Stomach (tissue), 19 donors: ENCODE measurements at places on chromosomes 3 and 15.

- no peak for DNase-seq
Observed at GRCh38 chr3:151900884-151901643, 27.6 kb downstream of the SUCNR1 start.

- DNase-seq = no peak
Observed at GRCh38 chr15:101020451-101020850, 101.3 kb downstream of the LRRK1 start.

DNA sequence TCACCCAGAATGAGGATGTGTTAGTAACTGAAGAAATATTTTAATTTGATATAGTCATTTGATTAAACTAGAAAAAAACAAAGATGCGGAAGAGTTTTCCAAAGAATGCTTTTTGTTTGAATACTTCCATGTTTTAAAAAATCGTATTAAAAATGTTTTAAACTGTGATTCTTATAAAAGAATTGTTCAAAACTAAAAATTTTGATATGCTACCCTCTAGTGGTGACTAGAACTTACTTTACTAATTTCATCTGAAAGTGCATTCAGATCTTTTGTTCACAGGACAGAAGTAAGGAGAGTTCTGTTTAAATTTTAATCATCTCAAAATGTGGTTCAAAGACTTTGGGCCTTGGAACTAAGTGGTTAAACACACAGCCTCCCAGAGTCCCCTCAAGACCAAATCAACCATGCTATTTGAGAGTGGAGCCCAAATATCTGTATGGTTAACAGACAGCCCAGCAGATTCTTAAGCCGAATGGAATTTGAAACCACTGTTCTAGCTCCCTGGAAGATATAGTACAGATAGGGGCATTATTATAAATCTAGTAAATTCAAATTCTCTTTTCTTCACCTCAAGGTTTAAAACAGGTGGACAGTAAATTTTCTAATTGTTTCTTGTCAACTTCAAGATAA, 45.2 kb upstream of the SYNPR start:
- DNase-seq = no peak

DNA sequence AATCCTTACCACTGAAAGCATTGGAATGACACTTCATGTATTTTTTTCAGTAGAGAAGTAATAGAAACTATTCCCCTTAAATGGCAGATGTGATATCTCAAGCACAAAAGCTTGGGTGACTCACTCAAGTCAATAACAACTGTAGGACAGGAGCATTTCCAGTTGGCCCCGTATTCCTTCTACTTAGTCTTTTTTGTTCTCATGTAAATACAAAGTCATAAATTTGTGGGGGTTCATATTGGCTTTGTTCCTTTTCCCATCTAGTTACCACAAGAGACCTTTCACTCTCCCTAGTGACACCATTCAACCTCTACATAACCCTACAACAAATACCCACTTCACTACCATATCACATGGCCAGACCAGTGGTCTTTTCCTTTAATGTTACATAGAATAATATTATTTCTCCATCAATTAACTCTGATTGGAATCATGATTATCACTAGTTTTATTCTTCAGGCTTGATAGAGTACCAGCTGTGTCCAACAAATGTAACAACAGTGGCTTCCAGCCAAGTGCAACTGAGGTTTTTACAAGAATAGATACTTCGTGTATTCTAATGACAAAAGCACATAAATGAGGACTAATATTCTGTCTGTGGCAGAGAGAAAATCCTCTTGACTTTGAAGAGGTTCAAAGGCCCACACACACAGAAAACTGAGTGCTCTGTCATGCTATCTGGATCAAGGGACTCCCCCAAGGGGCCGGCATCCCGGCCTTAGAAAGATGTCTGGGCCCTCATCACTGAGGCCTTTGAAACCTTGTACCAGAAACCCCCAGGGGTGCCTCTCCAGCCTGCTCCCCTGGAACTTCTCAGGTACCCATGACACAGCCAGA, 94.0 kb upstream of the THBS1 start:
- DNase-seq = no peak

DNA sequence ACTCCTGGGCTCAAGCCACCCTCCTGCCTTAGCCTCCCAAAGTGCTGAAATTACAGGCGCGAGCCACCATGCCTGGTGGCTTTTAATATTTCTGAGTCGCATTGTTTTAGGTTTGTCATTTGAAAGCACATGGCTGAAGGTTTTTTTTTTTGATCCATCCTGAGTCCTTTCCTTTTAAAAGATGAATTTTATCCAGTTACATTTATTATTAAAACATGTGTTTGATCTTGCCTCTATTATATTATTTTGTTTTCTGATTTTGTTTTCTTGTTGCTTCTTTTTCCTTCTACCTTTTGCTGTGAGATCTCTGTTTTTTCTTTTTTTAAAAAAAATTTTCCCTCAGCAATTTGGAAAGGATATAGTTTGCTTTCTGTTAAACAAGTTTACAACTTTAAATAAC, 76.4 kb downstream of the SCN5A start:
- no peak for DNase-seq

GRCh38 chr15:50345298-50345697, 9.7 kb downstream of the GABPB1 start:
- DNase-seq = no peak

- peak; percentile 45 for DNase-seq
Observed at GRCh38 chr3:129439226-129439816, 427 bp downstream of the MBD4 start.

GRCh38 chr3:144033863-144034262, 62.2 kb downstream of the DIPK2A start:
- no peak for DNase-seq

DNA sequence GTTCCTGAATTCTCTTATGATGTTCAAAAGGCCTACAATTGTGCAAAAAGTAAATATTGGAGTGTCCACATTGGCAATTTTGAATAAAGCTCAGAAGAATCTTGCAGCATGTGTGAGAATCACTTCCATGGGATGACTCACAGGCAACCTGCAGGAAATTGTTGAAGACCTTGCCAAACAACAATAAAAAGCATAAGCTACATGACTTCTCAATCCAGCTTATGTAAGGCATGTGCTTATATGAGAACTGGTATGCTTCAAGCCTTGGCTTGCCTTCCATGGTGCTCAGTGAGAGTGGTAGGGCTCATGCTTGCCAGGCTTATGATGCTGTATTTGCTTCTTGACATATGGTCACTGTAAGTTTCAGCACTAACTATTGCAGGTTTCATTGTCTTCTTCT, 18.4 kb upstream of the BCHE start:
- DNase-seq = no peak

- no peak for DNase-seq
Observed at GRCh38 chr15:92453607-92454006, 59.9 kb downstream of the ST8SIA2 start.

DNA sequence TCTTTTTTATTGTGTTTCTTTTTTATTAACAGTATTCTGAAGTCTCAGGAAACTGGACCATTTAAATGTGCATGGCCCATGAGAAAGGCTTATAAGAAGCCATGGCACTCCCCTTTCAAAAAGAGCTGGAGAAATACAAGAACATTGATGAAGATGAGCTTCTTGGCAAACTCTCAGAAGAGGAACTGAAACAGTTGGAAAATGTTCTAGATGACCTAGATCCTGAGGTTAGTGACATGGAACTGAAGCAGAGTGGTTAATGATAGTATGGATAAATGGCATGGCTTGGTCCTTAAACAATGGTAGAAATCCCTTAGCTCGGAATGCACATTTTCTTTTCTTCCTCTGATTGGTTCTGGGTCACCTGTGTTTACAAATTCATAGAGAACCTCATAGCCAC, 14.9 kb downstream of the TMOD2 start:
- no peak for DNase-seq

DNA sequence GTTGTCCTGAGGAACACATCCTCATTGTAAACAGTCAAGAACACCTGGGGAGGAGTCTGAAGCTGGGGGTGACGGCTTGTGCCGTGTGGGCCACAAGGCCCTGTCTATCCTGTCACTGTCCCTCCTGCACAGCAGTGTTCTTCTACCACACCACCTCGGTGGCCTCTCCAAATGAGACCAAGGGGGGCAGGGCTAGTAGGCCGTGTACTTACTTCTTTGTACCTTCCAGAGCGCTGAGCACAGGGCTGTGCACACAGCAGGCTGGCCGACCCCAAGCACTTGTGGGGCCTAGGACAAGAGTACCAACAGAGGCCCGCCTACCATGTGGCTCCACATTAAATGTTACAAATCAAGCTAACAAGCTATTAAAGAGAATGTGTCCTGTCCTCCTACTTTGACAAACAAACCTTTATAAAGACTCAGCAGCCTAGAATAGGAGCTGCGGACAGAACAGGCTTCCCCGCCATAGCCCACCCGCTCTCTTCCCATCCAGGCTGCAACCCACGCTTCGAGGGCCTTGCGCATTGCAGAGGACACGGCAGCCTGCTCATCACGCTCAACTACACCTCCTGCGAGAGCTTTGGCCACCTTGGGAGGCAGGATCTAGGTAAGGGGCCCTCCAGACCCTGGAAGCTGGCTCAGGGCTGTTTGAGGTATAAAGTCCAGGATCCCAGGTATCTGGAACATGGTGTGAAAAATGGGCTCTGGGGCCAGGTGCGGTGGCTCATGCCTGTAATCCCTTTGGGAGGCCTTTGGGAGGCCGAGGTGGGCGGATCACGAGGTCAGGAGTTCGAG, 30.5 kb downstream of the MELTF start:
- DNase-seq = no peak

DNA sequence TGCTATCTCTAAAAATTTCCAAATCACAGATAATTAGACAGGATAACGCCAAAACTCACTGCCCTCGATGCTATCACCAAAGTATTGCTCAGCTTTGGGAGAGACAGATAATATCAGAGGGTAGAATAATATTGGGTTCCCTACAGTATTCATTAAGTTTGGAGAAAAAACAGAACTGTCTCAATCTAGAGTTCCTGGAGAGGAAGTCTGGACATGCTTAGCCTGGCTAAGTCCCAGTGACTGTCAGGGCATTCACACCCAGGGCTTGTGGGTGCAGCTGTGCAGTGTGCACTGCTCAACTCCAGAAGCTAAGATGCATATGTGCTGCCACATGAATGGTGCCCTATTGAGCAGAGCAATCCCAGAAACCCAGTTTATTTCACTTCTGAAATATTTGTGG, 459.6 kb upstream of the DPH6 start:
- DNase-seq = no peak

DNA sequence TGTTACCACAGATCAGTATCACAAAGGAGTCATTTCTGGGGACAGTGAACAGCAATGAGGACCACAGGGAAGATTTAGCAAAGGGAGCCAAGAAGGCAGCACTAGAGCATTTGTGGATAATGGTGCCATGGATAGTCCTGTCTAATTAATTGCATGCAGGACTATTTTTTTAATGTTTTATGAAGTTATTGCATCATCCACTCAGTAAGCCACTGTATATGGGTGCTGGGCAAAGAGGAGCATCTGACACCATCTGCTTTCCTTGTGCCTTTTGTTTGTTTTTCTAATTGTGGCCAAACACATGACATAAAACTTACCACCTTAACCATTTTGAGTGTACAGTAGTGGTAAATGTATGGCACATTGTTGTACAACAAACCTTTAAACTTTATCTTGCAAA, 301.1 kb upstream of the LRRFIP2 start:
- DNase-seq = no peak

DNA sequence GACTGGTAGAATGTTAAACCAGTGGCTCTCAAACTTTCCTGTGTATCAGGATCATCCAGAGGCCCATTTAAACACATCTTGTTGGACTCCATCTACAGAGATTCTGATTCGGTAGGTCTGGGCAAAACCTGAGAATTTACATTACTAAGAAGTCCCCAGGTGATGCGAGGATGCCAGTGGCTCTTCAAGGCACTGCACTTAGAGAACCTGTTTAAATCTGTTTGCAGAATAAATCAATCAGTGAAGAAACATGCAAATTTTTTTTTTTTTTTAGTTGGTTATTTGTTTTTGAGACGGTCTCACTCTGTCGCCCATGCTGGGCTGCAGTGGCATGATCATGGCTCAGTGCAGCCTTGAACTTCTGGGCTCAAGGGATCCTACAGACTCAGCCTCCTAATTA, 117.7 kb upstream of the WNT5A start:
- no peak for DNase-seq

DNA sequence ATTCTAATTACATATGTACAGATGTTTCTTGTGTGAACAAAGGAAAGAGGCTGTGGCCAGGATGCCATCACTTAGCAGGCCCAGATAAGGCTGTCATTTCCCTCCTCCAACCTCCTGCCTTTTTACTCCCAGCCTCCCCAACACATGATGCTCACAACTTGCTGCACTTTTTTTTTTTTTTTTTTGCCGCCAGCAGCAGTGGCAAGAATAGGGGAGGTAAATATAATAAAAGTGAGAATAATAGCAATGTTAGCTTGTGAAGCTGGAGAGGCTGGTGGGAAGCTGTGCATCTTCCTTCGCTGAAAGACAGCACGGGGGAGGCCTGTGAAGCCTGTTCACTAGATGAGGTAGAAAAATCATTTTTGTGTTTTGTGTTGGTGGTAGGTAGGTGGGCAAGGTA, 42.5 kb upstream of the MYO5C start:
- no peak for DNase-seq

DNA sequence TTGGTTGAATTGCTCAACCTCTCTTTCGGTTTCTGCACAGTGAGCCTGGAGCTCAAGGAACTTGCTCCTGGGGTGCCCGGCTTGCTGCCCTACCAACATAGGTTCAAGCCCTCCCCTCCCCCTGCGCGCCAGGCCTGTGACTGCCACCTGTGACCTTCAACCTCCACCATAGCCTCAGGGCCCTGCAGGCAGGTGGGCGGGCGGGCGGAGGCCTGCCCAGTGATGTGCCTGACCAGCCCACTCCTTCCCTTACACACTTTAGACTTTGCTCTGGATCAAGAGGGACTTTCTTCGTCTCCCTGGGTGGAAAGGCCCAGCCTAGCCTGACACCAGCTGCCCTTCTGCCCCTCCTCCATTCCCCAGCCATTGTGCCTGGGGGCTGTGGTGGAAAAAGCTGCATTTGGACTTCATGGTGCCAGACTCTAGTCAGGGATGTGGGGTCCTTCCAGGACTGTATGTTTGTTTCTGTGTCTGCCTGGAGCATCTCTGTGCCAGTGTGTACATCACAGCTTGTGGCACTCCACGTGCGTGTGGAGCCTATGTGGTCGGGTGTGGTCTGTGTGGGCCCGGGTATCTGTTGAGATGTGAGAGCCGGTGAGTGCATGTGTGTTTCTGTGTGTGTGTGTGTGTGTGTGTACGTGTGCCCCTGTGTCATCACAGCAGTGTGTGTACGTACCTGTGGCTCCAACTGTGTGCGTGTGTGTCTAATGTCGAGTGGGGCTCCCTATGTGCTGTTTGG, 9.5 kb downstream of the PRKCD start:
- no peak for DNase-seq

DNA sequence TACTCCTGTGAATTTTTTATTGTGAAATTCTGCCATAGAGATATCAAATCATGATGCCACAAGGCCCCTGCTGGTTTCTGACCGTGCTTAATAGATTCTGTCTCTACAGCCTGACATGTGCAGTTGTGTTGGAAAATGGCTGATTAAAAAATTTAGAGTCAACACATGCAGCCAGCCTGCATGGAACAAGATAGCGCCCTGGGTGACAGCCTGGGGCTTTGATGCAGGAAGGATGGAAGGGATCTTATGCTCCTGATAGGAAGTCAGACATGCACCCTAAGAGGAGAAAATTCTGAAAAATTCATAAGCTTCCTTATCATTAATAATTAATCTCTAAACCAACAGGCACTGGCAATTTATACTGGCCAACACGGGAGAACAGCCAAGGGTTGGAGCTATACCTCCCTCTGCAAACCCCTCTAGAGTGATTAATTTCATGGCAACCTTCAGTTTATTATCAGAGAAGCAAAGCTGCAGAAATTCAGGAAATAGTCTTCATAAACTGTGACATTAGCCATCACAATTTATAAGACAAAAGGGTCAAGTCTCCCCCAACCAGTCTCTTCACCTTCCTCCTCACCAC, 198.4 kb downstream of the CADPS start:
- peak; percentile 19 for DNase-seq

GRCh38 chr15:44735482-44736180, 697 bp upstream of the TRIM69 start:
- DNase-seq = peak; percentile 35
